ENCODE measurements at places on chromosomes 11 and 22.

- DNase-seq, result no peak
Measured at GRCh38 chr11:72208281-72208680, 8.3 kb upstream of the FOLR2 start.

DNA sequence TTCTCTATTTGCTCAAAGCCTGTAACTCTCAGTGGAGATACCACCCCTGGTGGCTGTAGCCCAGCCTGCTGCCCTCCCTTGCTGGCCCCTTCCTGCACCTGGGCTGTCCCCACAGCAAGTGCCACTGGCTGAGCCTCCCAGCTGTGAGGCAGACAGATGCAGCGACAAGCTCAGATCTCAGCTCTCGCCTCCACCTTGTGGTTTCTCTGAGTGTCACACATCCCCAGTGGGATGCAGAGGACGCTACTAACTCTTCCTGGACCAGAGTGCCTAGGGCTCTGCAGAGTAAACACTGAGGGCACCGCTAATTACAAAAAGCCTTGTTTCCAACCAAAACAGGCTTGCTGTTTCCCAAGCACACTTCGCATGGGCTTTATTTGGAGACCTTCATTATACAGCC is 8.9 kb downstream of the YPEL1 start:
- DNase-seq, result no peak

GRCh38 chr22:49827271-49827852 is 311 bp downstream of the BRD1 start:
- no peak for DNase-seq

DNA sequence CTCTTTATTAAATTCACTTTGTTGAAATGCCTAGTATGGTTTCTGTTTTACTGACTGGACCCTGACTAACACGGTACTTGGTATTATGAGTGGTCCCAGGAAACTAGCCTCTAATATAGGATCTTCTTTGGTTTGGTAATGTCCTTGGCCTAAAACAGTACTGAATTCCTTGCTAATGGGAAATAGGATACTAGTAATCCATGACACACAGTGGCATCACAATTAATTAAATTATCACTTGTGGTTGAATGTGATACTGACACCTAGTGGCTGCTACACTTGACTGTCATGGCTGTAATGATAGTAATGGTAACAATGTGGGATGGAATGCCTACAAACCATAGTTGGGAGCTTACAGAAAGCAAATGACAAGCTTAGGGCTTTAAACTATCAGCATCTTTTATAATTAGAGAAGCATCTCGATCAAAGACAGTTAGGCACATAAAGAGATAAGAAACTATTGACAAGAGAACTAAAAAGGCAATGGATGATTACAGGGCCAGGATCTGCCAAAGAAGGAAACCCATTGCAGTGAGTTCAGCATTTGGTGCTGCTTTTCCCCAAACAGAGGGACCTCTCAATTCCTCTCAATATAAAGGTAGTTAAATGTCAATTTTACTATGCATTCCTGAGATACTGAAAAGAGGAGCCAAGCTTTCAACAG is 8.6 kb downstream of the DNHD1 start:
- DNase-seq, result no peak
